ENCODE measurements at places on chromosomes 16 and 17.

DNA sequence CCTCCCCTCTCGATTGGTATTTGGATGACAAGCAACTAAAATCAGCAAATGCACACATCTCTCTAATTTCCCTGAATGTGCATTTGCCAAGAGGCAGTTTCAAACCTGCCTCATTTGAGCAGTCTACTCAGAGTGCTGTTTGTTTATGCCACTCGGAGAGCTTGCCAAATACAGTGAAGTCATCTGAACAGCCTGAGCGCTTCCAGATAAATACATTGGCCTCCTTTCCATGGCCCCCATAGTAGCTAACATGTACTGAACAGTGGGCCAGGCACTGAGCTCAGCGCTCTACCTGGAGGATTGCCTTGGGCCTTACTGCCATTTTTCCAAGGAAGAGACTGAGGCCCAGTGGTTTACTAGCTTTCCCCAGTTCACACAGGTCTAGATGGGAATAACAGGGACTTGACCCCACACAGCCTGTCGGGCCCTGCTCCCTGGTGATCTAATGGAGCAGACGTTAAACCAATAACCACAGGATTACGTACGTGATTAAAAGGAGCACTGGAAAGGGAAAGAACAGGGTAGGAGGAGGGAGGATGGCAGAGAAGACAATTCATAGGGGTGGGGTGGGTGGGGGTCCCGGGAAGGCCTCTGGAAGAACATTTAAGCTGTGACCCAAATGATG lies 18.7 kb upstream of the ANKRD40CL start:
- no peak for DNase-seq

- DNase-seq: no peak
These were observed 45.5 kb downstream of the GNA13 start for GRCh38 chr17:65011047-65011446.

GRCh38 chr17:28482551-28483199 lies 9.2 kb downstream of the SLC13A2 start:
- DNase-seq: no peak

DNA sequence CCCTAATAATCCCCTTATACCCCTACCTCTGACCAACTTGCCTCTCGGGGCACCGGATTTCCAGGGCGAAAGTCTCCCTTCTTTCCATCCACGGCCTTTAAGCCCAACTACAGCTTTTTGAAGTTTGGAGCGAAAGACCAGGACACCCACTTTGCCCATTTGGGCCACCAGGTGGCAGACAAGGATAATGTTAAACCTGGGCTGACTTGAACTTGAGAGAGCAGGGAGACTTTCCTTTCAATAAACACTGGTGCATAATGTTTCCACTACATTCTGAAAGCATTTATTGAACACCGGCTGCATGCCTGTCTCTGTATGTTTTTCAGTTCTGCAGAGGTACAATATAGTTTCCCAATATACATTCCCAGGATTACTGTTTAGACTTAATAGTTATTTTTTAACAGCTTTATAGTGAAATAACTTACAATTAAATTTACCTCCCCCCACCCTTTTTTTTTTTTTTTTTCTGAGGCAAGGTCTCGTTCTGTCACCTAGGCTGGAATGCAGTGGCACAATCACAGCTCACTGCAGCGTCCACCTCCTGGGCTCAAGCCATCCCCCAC lies 6.9 kb upstream of the CES3 start:
- DNase-seq: peak; percentile 57

GRCh38 chr16:81716478-81717225 lies 62.4 kb upstream of the PLCG2 start:
- no peak for DNase-seq

- DNase-seq: no peak
These were observed 22.7 kb downstream of the NOG start for GRCh38 chr17:56616239-56616638.

- DNase-seq: no peak
These were observed 82.9 kb downstream of the ZNF778 start for GRCh38 chr16:89300311-89300975.
